ENCODE measurements at places on chromosomes 16 and 17. TPM values are rescaled to one million over a fixed set of nuclear protein-coding genes. Genes with fewer than 3 reads are reported as not detected.
A peak's percentile ranks its signal among the peaks of the same experiment; 100 is the strongest.

MAPT gene
- total RNA-seq, result 0.74 TPM

- H3K27ac ChIP-seq, result no peak overlapping the region
- no peak for DNase-seq
- H3K4me3 ChIP-seq, result no peak overlapping the region
- H3K27me3 ChIP-seq, result no peaks in the 10 kb centered on the region
These were observed 37.9 kb downstream of the SNX20 start for GRCh38 chr16:50643192-50643591.

DNA sequence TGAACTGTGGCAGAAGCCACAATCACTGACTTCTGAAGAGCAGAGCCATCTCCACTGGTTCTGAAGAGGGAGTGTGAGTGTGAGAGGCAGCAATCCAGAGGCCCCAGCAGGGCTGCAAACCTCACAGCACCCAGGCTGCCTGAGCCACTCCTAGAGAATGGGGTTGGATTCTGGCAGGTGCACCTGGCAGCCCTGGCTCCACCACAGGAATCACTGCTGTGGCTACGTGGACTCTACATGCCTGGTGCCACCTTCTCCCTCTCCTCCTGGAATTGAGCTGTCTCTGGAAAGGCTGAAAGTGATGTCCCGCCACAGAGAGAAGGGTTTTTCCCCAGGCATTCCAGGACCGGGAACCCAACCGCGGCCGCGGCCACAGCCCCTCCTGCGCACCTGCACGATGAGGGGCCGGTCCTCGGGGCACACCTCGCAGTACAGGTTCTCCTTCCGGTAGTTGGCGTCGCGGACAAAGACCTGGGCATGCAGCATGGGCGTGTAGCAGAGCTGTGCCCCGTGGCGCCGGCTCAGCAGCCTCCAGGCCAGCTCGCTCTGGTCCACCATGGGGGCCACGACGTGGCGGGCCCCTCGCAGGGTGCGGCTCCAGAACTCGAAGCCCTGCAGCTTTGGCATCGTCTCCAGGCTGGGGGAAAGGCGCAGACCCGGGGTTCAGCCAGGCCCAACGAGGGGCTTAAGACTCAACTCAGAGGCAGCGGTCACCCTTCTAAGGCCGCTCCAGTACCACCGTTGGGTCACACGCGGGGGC, 991 bp downstream of the DUS1L start:
- H3K27ac ChIP-seq, result peak overlapping the region; percentile 9
- H3K4me1 ChIP-seq, result peaks cover 5% of the 10 kb centered on the region
- H3K27me3 ChIP-seq, result no peaks in the 10 kb centered on the region
- DNase-seq, result no peak
- H3K4me3 ChIP-seq, result peak overlapping the region; percentile 63

PYDC1 gene
- not detected for total RNA-seq

GRCh38 chr17:9941305-9941704, 36.2 kb upstream of the RCVRN start:
- H3K27me3 ChIP-seq, result no peaks in the 10 kb centered on the region
- no peak for DNase-seq
- no peak overlapping the region for H3K4me3 ChIP-seq
- no peaks in the 10 kb centered on the region for H3K4me1 ChIP-seq

GRCh38 chr17:28720247-28720996, 637 bp downstream of the RPL23A start:
- H3K4me3 ChIP-seq, result peak overlapping the region; percentile 95
- H3K27me3 ChIP-seq, result peaks cover 19% of the 10 kb centered on the region
- peaks cover 32% of the 10 kb centered on the region for H3K36me3 ChIP-seq
- H3K27ac ChIP-seq, result peak overlapping the region; percentile 97
- peaks cover 43% of the 10 kb centered on the region for H3K4me1 ChIP-seq

DNA sequence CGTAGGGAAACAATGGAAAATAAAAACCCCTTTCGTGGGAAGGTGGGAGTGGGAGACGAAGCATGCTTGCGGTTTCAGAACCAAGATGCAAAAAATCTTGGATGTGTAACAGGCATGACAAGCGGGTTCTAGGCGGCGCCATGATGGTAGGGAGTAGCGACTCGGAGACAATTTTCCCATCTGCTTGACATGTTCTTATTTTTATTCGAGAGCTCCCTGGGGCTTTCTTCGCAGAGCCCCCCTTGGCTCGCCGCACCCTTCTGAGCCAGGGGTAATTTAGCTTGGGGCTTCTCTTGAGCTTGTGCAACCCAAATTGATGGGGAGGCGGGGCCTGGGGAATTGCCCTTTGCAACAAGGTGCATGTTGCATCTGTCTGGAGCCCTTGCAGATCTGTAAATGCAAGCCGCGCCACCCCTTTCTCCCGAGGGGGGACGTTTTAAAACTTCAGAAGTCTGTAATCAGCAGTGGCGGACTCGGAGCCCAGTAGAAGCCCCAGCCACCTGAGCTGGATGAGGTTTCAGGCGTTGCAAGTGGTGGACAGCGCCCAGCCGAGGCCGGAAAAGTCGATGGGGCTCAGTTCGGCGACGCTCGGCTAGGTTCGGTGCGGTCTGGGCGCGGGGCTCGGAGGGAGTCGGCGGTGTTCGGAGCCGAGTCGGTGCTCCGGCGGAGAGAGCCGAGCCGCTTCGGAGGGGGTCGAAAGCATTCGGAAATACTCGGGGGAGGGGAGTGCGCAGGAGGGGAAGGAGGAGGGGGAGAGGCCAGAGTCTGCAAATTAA, 2.9 kb downstream of the GNAO1 start:
- H3K36me3 ChIP-seq, result peaks cover 8% of the 10 kb centered on the region
- peak; percentile 78 for DNase-seq
- H3K27me3 ChIP-seq, result peaks cover 63% of the 10 kb centered on the region
- H3K4me1 ChIP-seq, result peaks cover 34% of the 10 kb centered on the region
